ENCODE measurements at places on chromosomes 6 and 20.

GRCh38 chr6:22455378-22455777 lies 114.0 kb upstream of the HDGFL1 start:
- no peak for DNase-seq

DNA sequence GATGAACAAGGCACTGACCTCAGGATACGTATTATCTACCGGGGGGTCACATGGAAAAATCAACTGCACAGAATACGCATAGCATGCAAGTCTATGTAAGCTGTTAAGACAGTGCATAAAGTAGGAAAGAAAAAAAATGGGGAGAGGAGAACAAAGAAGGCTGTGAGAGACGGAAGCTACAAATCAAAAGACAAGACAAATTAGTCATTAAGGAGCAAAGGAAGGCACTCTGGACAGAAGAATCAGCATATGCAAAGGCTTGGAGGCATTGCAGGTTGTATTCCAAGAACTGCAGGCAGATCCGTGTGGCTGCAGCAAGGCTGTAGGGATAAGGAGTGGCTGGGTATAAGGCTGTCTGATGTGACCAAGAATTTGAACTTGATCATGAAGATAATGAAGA lies 89.0 kb downstream of the NRSN1 start:
- DNase-seq, result no peak

- DNase-seq, result peak; percentile 48
These were observed 63.2 kb downstream of the WASF1 start for GRCh38 chr6:110116258-110116657.

DNA sequence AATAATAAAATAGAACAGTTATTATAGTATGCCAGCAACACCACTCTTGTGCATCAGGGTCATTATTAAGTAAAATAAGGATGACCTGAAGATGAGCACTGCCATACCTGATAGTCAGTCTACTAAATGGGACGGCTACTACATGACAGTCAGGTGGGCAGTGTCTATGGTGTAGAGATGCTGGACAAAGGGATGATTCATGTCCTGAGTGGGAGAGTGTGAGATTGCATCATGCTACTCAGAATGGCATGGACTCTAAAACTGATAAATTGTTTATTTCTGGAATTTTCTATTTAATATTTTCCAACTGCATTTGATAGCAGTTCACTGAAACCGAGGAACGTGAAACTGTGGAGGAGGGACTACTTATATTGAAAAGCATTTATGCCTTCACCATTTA lies 38.8 kb downstream of the SNX9 start:
- DNase-seq, result peak; percentile 50

DNA sequence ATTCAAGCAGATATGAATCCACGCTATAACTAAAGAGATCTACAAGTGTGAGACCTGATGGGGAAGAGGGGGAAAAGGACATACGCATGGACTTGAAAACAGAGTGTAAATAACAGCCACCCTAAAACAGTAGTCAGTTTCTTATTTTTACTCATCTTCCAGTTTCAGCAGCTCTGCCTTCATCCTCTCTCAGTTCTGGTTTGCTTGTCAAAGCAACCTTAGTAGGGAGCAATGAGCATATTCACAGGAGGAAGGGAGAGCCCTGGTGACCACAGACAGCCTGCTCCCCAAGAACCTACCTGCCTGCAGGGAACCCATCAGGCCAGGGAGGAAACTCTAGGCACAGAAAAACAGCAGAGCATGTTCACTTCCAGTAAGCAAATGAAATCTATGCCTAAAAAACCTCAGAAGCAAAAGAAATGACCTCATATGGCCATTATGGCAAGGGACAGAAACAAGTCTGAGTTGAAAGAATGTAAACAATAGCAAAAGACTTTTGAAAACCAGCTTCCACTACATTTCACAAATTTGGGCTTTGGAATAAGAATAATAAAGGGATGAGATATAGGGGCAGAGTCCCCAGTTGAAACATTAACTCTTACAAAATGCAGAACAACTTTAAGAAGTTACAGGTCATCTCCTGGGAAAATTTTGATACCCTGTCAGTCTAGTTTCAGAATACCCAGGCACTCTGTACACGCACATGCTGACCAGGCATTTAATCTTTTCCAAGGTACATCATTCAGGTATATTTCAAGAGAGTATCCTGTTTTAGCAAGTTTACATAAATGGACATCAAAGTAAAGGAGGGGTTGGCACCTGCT lies 120.8 kb upstream of the BCLAF1 start:
- no peak for DNase-seq

- DNase-seq, result no peak
These were observed 20.5 kb downstream of the PCK1 start for GRCh38 chr20:57581202-57582028.

DNA sequence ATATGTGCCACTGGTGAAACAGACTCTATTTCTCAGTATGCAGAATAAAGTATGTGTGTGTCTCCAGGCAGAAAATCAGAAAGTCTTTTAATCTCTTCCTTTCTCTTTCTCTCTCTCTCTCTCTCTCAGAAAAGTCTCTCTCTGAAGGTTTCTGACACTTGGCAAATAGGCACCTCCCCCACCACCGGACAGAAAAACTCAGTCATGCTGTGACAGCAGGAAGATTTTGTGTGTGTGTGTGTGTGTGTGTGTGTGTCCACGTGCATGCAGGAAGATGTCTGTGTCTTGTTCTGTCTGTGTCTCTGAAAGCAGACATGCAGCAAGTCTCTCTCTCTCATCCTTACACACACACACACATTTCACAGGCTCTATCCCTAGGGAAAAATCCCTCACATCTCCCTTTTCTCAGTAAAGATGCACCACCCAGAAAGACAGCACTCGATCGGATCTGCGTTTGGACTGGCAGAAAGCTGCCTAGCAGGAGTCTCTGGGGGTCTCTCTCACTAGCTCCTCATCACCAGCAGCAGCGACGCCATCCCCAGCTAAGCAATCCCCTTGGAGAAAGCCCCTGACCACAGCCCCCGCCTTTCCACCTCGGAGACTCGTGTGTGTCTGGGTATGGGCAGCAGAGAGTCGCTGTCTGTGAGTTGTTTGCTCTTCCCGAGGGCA lies 98.3 kb downstream of the EDN3 start:
- no peak for DNase-seq

DNA sequence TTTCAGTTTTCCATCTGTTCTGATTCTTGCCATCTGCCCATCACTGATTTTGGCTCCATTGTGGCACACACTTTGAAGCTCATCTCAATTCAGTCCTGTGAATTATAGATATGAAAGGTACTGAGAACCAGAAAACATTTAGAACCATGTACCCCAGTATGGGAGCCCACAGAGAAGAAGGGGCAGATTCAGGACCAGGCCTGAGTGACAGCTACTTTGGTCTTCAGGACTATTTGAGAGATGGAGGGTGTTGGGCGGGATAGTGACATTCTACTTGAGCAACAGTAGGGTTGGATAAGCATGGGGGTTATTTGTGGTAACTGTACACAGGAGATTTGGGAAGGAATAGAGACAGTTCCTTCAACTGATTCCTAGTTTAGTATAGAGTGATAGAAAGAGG lies 259.2 kb upstream of the MANEA start:
- DNase-seq, result no peak

- DNase-seq, result no peak
These were observed 145.7 kb downstream of the KIF16B start for GRCh38 chr20:16427571-16427970.

- no peak for DNase-seq
These were observed 98.7 kb downstream of the CD24 start for GRCh38 chr6:106875782-106876321.

DNA sequence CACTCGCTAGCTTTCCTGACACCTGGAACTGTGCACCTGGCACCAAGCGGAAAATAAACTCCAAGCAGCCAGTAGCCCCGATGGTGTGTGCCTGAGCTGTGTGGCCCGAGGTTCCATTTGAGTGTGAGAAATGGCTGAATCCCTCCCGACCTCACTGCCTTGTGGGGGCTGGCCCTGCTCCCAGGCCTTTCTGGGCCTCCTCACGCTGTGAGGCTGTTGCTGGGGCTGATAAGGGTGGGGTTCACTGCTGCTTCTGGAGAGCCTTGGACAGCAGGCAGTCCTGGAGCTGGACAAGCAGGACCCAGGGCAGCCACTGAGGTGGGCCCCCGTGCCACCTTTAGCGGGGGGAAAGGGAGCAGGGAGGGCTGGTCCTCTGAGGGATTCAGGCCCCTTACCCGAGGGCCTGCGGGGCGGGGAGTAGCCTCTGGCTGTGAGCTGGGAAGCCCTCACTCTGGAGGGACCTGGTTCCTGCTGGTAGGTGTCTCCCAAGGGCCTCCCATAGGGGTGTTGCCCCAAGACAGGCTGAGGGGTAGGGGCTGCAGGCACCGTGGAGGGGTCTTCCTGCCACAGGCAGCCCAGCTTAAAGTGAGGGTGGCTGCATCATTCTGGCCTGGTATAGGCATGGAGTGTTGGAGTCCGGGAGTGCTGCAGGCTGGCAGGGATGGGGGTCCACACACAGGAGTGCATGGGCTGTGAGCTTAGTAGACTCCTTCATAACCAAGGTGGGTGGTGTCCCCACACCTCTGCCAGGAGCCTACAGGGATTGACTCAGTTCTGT lies 1.7 kb downstream of the PPDPF start:
- DNase-seq, result no peak

DNA sequence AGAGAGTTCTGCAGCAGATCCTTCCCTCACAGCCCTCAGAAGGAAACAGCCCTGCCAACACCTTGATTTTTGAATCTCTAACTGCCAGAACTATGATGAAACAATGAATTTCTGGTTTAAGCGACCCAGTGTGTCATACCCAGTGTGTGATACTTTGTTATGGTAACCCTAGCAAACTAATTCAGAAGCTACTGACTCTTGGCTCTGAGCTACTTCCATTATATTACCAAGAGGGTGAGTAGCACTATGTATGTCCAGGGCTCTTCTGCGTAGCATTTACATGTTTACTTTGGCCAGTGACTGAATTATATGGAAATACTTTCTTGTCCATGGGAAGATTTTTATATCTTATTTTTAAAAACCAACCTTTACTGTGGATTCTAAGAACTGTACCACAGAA lies 16.7 kb downstream of the ANKRD66 start:
- peak; percentile 26 for DNase-seq

DNA sequence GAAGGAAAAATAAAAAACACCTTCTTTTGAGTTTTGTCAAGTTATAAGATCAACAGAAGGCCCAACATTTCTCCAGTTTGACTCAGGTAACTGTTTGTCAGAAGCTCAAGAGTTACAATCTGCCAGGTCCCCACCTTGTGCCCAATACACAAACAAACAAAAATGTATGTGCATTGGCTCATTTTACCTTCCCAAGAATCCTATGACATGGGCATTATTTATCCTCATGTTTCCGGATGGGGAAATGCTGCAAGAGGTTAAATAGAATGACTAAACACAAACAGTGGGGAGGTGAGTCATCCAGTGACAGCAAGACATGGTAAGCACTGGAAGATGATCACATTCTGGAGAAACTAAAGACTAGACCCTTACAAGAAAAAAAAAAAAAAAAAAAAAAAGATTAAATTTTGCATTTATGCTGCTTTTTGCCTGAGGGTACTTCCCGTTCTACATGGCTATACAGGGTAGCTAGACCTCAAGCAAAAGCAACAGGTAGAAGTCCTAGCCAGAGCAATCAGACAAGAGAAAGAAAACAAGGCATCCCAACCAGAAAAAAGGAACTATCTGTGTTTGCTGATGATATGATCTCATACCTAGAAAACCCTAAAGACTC lies 23.6 kb upstream of the ANKRD60 start:
- peak; percentile 95 for DNase-seq

GRCh38 chr20:25705830-25706351 lies 9.2 kb upstream of the ZNF337 start:
- no peak for DNase-seq

GRCh38 chr6:87237804-87238203 lies 82.4 kb downstream of the ZNF292 start:
- DNase-seq, result peak; percentile 32

- no peak for DNase-seq
These were observed 92.9 kb upstream of the BHLHE23 start for GRCh38 chr20:63099456-63100173.

DNA sequence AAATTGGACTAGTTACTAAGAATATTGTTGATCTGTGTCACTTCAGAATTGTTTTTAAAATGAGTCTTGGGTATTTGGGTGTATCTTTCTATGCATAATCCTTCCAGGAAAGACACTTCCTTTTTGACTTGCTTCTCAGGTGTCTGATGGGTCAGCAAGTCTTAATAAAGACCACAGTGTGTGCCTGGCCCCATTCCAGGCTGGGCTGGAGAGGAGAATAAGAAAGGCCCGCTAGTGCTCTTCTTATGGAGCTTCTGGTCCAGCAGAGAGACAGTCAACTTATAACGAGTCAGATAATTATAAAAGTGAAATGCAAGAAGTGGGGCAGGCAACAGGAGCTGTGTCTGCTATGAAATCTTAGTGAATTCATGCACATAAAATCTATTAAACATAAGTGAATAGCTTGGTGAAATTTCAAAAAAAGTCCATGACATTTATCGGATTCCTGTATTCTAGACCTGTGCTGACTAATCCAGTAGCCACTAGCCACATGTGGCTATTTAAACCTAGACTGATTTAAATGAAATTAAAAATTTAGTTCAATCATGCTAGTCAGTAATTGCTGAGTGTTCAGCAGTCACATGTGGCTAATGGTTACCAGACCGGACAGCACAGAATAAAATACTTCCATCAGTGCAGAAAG lies 42.6 kb downstream of the RNF144B start:
- no peak for DNase-seq

DNA sequence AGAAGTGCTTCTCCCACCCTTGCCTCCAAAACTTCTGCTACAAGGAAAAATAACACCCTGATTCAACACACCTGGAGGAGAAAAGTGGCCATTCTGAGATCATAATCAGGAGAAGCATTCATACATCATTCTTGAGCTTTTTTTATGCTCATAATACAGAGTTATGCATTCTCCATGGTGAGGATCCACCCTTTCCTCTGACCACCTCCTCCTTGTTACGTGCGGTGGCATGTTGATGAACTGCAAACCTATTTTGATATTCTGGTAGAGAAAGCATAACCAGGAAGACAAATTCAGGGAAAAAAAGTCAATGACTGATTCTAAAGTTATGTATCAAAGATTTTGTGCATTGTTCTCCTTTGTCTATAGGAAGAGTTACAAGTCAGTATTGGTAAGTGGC lies 169.8 kb downstream of the KLHL32 start:
- DNase-seq, result peak; percentile 5

DNA sequence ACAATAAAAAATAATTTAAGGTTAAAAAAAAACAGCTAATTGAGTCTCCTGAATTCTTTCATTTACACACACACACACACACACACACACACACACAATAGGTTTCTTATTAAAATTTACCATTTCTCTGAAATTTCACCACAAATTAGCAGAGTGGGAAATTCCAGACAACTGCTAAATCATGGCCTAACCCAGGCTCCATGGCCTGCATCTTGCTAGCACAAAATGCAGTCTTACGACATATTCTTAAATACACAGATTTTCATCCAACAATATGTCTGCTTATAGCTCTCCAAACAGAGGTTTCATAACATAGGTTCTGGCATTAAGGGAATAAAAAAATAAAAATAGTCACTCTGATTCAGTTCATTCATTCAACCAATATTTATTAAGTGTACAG lies 46.9 kb downstream of the SOD2 start:
- no peak for DNase-seq

Measured in epithelial cell of esophagus (primary cell).